Fibroblast of skin of abdomen (primary cell): ENCODE measurements at places on chromosomes 2 and 18.

GRCh38 chr2:219551441-219552381, 7.9 kb downstream of the TMEM198 start:
- DNase-seq: no peak

- no peak for DNase-seq
Observed at GRCh38 chr2:28273751-28274150, 118.9 kb upstream of the FOSL2 start.

DNA sequence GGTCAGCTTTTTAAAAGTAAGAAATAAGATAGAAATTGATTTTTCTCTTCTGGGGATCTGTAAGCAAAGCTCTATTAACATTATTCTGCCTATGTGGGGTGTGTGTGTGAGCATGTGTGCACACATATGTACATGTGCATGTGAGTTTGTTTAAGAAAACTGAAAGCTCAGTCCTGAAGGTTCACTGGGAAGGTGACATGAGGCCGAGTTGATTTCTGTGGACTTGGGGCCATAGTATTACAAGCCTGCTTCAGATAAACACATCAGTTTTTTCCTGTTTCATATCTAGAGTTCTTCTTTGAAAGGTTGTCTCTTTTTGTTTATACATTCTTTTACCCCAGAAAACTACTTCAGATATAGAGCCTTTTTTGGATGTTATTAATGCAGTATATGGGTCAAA, 83.4 kb downstream of the SERPINB8 start:
- DNase-seq: no peak

DNA sequence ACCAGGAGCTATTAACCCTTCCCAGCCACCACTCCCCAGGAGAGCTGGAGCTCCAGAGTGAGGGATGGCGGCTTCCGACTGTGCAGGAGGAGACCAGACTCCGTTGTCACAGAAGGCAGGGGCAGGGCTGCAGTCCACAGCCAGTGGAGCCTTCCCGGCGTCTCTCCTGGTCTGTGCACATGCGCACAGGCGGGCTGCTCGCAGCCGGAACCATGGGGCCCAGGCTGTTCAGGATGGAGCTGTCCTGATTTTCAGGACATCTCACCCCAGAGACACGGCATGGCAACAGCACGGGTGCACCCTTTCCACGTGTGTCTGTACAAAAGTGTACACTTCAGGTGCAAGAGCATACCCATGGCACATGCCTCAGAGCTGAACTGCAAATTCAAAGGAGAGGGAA, 28.9 kb downstream of the EIPR1 start:
- no peak for DNase-seq

DNA sequence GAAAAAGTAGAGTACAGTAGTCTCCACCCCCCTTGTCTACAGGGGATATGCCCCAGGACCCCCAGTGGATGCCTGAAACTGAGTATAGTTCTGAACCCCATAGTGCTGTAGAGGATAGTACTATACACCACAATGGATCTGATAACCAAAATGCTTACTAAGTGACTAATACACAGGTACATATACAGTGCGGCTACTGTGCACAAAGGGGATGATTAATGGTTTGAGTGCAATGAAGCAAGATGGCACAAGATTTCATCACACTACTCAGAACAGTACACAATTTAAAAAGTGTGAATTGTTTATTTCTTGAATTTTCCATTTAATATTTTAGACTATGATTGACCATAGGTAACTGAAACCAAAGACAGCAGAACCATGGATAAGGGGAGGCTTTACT, 446.9 kb upstream of the NRP2 start:
- no peak for DNase-seq

- DNase-seq: peak; percentile 94
Observed at GRCh38 chr2:62149708-62150107, 46.2 kb upstream of the B3GNT2 start.

DNA sequence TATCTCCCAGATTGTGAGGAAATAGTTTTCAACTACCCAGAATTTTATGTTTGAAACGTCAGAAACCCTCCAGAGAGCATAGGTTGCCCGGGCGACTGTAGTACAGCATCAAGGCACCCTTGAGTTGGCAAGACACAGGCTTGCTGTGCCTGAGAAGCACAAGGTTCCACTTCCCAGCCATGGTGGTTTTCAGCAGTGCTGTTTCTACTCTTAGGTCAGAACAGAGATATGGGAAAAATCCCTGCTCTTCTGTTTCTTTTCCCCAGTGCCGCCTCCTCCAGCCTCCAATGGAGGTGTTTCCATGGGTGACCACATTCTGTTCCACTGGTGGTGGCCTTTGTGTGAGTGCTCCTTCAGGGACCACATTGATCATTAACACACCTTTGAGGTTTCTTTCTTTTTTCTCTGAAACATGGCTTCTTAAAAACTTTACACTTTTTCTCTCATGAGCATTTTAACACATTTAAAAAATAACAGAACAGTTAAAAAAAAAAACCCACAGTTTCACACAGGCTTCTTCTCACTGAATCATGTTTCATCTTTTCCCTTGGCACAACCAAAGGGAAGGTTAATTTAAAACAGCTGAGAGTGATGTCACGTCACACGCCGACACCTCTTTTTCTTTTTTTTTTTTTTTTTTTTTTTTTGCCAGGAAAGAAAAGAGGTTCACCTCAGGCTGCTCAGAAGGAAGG, 229.3 kb upstream of the HDAC4 start:
- DNase-seq: peak; percentile 28

DNA sequence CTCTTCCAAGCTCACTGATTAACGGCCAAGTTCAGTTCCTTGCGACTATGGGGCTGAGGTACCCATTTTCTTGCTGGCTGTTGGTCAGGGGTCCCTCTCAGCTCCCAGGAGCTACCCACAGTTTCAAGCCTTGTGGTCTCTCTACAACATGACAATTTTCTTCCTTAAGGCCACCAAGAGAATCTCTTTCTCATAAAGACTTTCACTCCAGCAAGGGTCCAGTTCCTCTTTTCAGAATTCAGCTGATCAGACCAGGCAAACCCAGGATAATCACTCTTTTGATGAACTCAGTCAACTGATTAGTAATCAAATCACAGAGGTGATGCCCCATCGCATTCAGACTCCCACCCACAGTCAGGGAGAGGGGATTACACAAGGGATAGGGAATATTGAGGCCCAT, 129.7 kb downstream of the IRS1 start:
- no peak for DNase-seq

DNA sequence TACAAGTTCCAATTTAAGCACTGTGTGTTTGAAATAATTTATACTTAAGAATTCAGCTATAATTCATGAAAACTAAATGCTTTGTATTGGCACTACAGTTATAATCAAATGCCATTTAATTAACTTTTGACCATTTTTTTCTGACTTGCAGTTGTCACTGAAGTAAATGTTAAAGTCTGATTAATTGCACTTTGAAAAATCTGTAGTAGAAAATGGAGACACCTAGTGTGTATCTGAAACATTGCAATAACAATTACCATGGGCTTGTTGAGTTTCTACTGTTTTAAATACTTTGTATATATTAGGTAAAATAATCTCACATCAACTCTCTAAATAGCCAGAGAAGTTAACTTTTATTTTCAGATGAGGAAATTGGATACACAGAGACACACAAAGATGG, 458.6 kb upstream of the FSIP2 start:
- peak; percentile 3 for DNase-seq

- DNase-seq: no peak
Observed at GRCh38 chr2:116810071-116810470, 1004.4 kb upstream of the DDX18 start.

DNA sequence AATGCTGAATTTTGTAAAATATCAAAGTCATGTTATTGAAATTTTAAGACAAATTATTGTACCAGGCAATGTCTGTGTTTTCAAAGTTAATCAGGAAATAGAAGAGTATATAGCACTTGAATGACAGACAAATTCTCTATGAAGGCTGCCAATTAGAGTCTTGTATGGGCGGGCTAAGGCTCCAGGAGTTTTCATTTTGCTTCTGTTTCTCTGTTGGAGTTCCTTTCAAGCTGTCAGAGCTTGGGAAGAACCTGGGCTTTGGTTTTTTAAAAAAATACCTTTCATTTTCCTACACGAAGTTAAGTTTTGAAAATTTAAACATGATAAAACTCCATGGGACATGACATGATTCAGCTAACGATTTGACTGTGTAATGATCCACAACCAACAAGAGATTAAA, 339.0 kb upstream of the KCNH7 start:
- no peak for DNase-seq

- peak; percentile 90 for DNase-seq
Observed at GRCh38 chr2:37871456-37872191, 53.5 kb upstream of the RMDN2 start.

DNA sequence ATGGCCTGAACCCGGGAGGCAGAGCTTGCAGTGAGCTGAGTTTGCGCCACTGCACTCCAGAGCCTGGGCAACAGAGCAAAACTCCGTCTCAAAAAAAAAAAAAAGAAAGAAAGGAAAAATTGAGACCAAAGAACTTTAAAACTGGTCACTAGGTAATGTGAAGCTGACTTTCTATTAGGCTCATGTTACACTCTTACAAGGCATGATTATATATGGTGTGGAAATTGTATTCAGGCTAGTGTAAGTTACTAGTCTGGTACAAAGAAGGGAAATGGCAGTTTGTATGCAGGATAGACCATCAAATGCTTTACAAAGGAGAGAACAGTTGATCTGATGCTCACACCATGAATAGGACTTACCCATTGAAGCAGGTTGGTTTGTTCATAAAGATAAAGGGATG, 35.4 kb upstream of the ARMC9 start:
- no peak for DNase-seq

GRCh38 chr2:147331790-147332419, 512.9 kb upstream of the ACVR2A start:
- DNase-seq: peak; percentile 4

DNA sequence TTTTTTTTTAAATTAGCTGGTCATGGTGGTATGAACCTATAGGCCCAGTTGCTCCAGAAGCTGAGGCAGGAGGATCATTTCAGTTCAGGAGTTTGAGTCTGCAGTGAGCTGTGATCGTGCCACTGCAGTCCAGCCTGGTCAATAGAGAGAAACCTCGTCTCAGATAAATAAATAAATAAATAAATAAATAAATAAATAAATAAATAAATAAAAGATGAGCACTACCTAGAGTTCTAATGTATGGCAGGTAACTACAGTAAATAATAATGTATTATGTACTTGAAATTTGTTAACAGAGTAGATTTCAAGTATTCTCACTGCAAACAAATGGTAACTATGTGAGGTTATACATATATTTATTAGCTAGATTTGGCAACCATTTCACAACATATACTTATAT, 697.9 kb upstream of the ID2 start:
- no peak for DNase-seq

DNA sequence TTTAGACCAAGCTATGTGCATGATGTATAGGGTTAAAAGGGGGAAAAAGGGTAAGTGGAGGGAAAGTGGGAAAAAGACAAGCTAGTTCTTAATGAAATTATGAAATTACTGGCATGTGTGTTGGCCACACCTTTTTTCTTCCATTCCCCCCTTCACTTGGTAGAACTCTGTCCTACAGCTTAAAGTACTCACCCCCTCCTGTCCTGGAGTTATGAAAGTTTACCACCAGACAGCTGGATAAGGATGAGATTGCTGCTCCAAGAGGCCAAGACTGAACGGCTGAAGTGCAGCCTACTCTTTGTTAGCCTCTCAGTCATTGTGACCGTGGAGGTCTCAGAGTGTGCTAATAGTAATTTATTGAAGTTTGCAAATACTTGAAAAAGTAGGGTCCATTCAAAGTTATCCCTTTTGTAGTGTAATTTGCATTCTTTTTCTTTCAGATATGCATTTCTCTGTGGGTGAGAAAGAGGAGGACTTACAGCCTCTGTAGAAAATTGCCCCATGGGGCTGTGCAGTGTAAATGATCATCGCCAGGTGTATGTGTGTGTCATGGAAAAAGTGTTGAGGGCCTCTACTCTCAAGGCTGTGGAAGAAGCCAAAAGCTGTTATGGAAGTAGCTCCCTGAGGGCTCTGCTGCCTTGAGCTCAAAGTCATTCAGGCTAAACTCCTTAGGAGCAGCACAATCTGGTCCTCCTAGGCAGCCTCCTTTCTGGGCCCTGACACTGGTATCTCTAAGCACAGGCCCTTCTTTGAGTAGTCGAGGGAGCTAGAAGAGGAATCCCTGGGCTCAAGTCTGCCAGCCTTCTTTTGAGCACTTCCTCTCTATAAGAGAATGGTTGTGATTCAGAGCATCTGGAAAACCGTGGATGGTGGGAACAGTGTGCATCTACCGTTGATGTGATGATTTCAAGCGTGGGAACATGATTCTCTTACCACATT, 46.2 kb downstream of the LHCGR start:
- no peak for DNase-seq

DNA sequence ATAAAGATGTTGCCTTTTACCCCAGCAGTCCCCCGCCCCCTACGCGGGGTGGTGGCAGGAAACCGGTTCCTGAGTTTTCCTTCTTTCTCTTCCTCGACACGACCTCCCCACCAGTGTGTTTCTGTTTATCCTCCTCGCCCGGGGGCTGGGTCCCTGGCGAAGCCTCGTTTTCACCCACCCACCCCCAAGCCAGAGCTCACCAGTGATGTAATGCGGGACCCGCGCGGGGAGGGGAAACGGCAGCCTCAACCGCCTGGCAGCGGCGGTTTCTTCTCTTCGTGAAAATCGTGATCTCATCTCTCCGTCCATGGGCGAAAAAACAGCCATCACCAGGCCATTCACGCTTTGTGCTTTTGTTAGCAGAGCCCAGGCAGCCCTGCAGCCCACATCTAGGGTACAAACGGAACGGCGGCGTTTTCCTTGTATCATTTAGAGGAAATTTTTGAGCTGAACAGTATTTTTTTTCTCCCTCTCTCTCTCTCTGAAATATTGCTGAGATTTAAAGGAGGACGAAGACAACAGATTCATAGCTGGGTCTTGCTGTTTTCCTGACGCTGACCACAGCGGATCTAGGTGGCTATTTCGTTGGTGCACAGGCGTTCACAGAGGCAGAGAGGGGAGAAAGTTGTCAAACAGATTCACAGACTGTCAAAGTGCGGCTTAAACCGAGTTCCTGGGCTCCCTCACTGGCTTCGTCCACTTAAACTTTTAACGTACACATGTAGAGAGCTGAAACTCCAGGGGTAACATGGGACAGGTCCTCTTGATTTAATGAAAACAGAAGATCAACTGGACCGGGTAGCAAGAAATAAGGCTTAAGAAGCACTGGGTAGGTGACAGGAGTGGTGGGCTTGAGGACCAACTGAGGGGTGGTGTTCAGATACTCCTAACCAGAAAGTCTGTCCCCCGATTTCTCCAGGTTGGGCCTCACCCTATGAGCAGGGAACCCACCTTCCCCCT, 21.9 kb upstream of the PAX3 start:
- DNase-seq: peak; percentile 26

DNA sequence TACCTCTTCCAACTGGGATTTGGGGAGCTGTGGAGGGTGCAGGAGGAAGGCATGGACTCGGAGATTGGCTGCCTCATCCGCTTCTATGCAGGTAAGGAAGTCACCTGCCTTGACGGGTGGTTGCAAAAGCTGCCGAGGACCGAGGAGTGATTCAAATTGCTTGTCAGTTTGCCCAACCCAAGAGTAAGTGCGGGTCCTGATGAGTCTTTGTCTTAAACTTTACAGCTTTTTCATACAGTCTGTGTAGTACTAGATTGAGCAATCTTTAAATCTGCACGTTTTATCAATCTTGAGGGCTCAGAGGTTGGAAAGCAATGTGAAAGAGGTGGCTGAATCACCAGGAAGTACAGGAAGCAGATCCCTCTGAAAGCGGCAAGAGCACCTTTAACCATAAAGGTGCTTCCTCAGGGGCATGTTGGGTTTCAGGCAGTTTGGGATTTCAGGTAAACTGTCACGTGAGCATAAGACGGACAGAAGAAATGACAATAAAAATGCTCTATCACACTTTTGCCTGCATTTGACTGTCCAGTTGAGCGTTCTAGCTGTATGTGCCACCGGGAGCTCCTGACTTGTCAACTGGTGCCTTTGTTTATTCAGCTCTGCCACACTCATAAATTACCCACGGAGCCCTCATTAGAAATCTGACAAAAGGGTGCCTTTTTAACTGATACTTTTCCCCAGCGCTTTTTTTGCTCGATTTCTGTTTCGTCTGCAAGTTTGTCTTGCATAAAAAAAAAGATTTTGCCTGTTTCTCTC, 2.0 kb downstream of the PHLPP1 start:
- DNase-seq: peak; percentile 59
